ENCODE measurements at places on chromosomes 2 and 18.

DNA sequence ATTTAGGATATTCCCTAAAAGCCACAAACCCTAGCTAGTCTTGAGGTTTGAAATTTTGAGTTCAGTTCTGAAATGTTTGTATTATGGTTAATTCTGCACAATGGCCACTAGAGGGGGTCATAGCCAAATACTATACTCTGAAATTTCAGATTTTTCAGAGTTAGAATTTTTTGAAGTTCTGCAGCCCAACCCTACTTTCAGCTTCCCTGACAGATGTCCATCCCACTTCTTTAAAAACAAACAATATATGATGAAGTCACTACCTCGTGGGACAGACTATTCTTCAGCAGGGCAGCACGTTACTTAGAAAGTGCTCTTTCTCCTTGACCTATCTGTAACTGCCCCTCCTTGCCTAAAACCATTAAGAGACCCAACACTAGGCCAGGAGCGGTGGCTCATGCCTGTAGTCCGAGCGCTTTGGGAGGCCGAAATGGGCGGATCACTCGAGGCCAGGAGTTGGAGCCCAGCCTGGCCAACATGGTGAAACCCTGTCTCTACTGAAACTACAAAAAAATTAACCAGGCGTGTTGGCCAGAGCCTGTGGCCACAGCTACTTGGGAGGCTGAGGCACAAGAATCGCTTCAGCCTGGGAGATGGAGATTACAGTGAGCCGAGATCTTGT is 48.2 kb upstream of the PAPOLG start:
- DNase-seq = peak; percentile 38

GRCh38 chr18:48825101-48825745 is 125.5 kb downstream of the SMAD7 start:
- DNase-seq = peak; percentile 38

GRCh38 chr2:240642806-240643092 is 17.5 kb downstream of the GPR35 start:
- DNase-seq = no peak

- DNase-seq = no peak
Observed at GRCh38 chr18:23992089-23992940, 22.2 kb upstream of the TTC39C start.

- DNase-seq = no peak
Observed at GRCh38 chr18:44788334-44788733, 107.6 kb downstream of the SETBP1 start.

GRCh38 chr2:67871686-67872412 is 191.0 kb downstream of the C1D start:
- peak; percentile 77 for DNase-seq

- DNase-seq = no peak
Observed at GRCh38 chr2:95041824-95042442, 16.4 kb downstream of the MAL start.

All from fibroblast of mammary gland (primary cell).